ENCODE measurements at places on chromosomes 5 and 9. TPM values are rescaled to one million over a fixed set of nuclear protein-coding genes. Genes with fewer than 3 reads are reported as not detected.

The ADAMTS6 gene
- 0.54 TPM for total RNA-seq

The CARTPT gene
- total RNA-seq, result 0.60 TPM

The ENTPD8 gene
- not detected for total RNA-seq

The LSM11 gene
- 2.2 TPM for total RNA-seq

The UBAP1 gene
- total RNA-seq, result 64.4 TPM

The AIF1L gene
- 6.8 TPM for total RNA-seq

The C5orf46 gene
- not detected for total RNA-seq

The ERMP1 gene
- total RNA-seq, result 41.9 TPM

GRCh38 chr5:165956854-165957253 is 2334.6 kb upstream of the WWC1 start:
- H3K4me1 ChIP-seq, result no peaks in the 10 kb centered on the region
- H3K27ac ChIP-seq, result no peak overlapping the region
- no peak overlapping the region for H3K4me3 ChIP-seq
- H3K27me3 ChIP-seq, result no peaks in the 10 kb centered on the region
- H3K36me3 ChIP-seq, result no peaks in the 10 kb centered on the region

DNA sequence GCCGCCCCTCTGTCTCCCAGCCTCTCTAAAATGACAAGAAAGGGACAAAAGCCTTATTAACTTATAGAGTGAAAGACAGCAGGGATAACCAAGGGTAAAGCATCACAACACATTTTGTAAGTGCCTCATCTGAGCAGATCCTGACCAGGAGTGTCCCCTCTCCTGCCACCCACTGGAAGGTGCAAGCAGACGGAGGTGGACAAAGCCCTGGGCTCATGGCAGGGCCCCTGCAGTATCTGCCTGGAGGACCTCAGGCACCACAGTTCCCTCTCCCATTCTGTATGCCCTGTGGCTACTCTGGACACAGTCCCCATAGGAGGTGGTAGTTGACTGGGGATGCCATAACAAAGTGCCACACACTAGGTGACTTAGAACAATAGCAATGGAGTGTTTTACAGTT is 319.8 kb downstream of the GADD45G start:
- H3K27ac ChIP-seq, result peak overlapping the region; percentile 38
- no peak overlapping the region for H3K4me3 ChIP-seq
- H3K4me1 ChIP-seq, result peaks cover 12% of the 10 kb centered on the region
- no peaks in the 10 kb centered on the region for H3K36me3 ChIP-seq

DNA sequence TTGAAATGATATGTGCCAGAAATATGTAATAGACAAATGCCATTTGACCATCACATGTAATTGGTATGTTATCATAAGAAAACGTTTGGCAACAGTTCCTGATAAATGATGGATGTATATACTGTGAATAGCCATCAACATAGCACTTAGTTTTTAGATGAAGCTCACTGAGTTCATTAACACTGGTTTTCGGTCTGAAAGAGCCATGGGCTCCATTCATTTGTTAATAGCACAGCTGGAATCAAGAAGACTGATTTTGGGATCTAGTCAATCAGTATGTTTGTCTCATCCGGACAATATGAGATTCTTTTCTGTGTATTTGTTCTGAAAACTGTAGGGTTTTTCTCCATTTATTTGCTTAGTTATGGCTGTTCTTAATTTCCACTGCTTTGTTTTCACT is 413.5 kb upstream of the CLINT1 start:
- no peak for DNase-seq
- no peaks in the 10 kb centered on the region for H3K36me3 ChIP-seq
- H3K4me1 ChIP-seq, result no peaks in the 10 kb centered on the region
- H3K27me3 ChIP-seq, result no peaks in the 10 kb centered on the region
- H3K4me3 ChIP-seq, result no peak overlapping the region
- no peak overlapping the region for H3K27ac ChIP-seq

DNA sequence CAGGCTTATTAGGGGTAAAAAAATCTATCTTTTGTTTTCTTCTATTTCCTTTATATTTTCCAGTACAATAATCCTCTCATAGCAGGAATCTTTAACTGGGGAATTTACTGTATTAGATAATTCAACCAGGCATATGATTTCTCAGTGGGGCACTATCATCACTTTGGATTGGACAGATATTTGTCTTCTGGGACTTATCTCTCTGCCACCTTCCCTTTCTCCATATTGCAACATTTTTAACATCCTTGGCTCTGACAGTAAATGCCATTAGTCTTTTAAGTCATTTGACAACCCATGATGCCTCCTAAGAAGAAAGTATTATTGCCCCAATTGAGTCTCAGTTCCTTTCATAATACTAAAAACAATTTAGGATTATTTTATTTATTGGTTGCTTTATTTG is 304.1 kb downstream of the FGF10 start:
- no peak overlapping the region for H3K4me3 ChIP-seq
- no peak for DNase-seq
- no peaks in the 10 kb centered on the region for H3K36me3 ChIP-seq
- H3K27ac ChIP-seq, result no peak overlapping the region
- H3K4me1 ChIP-seq, result no peaks in the 10 kb centered on the region

DNA sequence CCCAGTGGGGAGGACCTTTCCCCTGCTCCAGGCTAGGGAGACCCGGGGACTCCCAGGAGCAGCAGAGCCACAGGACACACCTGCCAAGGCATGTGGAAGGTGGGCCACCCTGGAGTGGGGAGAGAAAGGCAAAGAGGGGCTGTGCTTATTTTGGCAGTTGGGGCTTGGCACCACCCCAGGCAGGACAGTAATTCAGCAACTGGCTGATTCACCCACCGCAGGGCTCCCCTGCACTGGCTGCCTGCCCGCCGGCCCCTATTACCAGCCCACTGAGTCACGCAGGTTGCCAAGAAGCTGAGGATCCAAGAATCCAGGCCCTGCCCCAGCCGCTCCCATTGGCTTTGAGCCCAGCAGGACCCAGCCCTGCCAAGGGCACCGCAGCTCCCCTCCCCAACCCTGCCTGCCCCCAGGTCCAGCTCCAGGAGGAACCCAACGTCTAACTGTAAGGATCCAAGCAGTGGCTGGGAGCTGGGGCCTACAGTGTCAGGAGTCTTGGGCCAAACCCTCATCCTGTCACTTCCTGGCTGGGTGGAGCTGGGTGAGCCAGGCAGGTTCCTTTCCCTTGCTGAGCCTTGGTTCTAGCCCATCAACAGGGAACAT is 14.2 kb upstream of the RALGDS start:
- peaks cover 57% of the 10 kb centered on the region for H3K4me1 ChIP-seq
- no peak overlapping the region for H3K4me3 ChIP-seq
- peak overlapping the region; percentile 49 for H3K27ac ChIP-seq
- no peaks in the 10 kb centered on the region for H3K27me3 ChIP-seq
- peak; percentile 84 for DNase-seq
- no peaks in the 10 kb centered on the region for H3K36me3 ChIP-seq

DNA sequence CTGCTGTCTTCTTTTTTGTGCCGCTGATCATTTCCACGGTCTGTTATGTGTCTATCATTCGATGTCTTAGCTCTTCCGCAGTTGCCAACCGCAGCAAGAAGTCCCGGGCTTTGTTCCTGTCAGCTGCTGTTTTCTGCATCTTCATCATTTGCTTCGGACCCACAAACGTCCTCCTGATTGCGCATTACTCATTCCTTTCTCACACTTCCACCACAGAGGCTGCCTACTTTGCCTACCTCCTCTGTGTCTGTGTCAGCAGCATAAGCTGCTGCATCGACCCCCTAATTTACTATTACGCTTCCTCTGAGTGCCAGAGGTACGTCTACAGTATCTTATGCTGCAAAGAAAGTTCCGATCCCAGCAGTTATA is 17.1 kb downstream of the F2R start:
- no peak overlapping the region for H3K4me3 ChIP-seq
- no peak overlapping the region for H3K27ac ChIP-seq
- DNase-seq, result no peak
- H3K4me1 ChIP-seq, result no peaks in the 10 kb centered on the region
- H3K27me3 ChIP-seq, result no peaks in the 10 kb centered on the region

DNA sequence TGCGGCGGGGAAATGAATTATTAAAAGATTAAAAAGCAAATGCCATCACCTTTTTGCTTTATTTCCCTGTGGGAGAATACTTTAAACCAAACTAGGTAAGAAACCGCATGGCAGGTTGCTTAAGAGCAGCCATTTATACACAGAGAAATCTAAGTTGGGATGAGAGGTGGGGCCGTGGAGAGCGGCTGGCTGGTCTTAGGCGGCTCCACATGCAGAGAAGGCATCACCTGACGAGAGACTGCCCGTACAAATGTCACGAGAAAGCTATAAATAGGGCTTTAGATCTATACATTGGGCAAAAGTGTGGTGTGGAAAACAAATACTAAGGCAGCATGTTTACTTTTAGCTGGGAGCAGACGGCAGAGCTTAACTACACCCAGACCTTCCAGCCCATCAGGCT is 39.4 kb downstream of the MED27 start:
- no peak overlapping the region for H3K4me3 ChIP-seq
- no peak for DNase-seq
- H3K27me3 ChIP-seq, result no peaks in the 10 kb centered on the region
- no peaks in the 10 kb centered on the region for H3K36me3 ChIP-seq

GRCh38 chr9:15882883-15883282 is 330.0 kb downstream of the CCDC171 start:
- H3K27me3 ChIP-seq, result no peaks in the 10 kb centered on the region
- no peak overlapping the region for H3K4me3 ChIP-seq
- H3K36me3 ChIP-seq, result no peaks in the 10 kb centered on the region

GRCh38 chr5:168874713-168875380 is 295.7 kb upstream of the PANK3 start:
- H3K4me1 ChIP-seq, result no peaks in the 10 kb centered on the region
- no peak for DNase-seq
- H3K27ac ChIP-seq, result no peak overlapping the region
- no peaks in the 10 kb centered on the region for H3K27me3 ChIP-seq

- H3K4me1 ChIP-seq, result peaks cover 22% of the 10 kb centered on the region
- peak; percentile 72 for DNase-seq
- H3K27me3 ChIP-seq, result no peaks in the 10 kb centered on the region
- H3K36me3 ChIP-seq, result no peaks in the 10 kb centered on the region
- H3K27ac ChIP-seq, result peak overlapping the region; percentile 99
Measured at GRCh38 chr9:129412814-129413536, 207.9 kb downstream of the C9orf50 start.

- no peaks in the 10 kb centered on the region for H3K27me3 ChIP-seq
- no peak overlapping the region for H3K27ac ChIP-seq
- no peak overlapping the region for H3K4me3 ChIP-seq
- H3K4me1 ChIP-seq, result no peaks in the 10 kb centered on the region
- DNase-seq, result no peak
Measured at GRCh38 chr5:94893412-94894135, 275.1 kb downstream of the SLF1 start.

DNA sequence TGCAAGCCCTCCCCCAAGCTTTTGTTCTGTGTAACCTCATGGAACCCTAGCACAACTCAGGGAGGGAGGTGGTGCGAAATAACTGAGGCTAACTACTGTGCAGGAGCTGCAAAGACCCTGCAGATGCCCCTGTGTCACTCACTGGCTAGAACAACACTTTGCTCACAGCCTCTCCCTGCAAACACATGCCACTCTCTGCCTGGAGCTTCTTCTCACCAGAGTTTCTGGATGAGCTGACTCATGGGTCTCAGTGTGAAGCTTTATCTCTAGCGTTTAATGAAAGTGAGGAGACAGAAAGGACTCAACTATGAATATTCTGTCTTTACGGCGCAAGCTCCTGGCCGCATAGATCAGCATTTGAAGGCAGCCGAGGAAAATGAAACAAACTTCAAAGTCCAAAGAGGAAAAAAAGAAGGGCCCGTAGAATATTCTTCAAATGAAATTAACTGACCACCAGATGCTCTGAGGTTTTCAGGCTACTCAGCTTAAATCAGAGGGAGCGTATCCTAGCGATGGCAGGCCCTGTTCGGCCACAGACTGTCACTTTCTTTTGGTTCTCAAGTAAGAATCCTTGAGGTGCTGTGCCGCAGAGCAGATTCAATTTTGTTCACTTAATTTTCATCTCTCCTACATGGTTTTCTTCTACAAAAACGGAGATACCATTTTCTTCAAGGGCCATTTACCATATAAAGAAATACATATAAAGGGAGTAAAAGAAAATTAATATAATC is 77.7 kb upstream of the TAS2R1 start:
- no peak overlapping the region for H3K27ac ChIP-seq
- DNase-seq, result no peak
- no peak overlapping the region for H3K4me3 ChIP-seq
- no peaks in the 10 kb centered on the region for H3K4me1 ChIP-seq
- H3K36me3 ChIP-seq, result no peaks in the 10 kb centered on the region

DNA sequence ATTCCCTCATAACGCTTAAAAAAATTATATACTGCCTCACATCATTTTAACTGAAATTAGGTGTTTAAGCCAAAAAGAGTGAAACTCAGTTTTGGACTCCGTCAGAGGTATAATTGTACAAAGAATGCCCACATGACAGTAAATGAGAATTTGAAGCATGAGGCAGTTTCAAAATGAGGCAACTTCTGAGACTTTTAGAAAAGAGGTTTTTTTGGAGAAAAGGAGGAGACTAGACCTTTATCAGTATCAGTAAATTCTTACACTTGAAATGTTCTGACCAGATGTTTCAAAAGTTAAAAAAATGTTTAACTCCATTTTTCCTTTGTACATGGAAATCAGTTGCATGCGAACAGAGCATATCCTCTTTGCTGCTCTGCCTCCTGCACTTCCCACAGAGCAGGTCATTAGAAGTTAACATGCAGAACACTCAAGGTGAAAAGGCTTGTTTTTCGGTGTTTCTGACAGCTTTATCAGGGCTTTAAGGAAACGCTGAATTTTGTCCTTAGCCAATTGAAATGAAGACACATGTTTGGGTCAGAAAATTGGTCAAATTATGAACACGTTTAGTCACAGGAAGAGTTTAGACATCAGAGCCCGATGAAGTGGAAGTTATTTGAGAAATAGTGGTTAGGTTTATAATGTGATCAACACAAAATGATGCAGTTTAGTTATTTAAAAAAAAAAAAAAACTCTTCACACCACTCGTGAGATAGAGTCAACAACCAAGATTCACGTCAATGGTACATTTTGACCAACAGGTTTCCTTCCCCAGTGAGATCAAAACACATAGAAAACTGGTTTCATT is 59.5 kb downstream of the PIK3R1 start:
- no peaks in the 10 kb centered on the region for H3K36me3 ChIP-seq
- H3K27ac ChIP-seq, result no peak overlapping the region
- DNase-seq, result no peak
- H3K27me3 ChIP-seq, result no peaks in the 10 kb centered on the region
- H3K4me3 ChIP-seq, result no peak overlapping the region

- H3K4me3 ChIP-seq, result no peak overlapping the region
- no peaks in the 10 kb centered on the region for H3K36me3 ChIP-seq
- no peaks in the 10 kb centered on the region for H3K27me3 ChIP-seq
- H3K4me1 ChIP-seq, result no peaks in the 10 kb centered on the region
- no peak overlapping the region for H3K27ac ChIP-seq
Measured at GRCh38 chr5:107196500-107197059, 474.2 kb downstream of the EFNA5 start.

GRCh38 chr9:88045686-88046085 is 71.4 kb upstream of the CDK20 start:
- H3K27ac ChIP-seq, result no peak overlapping the region
- no peaks in the 10 kb centered on the region for H3K27me3 ChIP-seq
- H3K4me1 ChIP-seq, result no peaks in the 10 kb centered on the region
- no peak for DNase-seq
- H3K36me3 ChIP-seq, result no peaks in the 10 kb centered on the region

GRCh38 chr9:5845157-5845531 is 12.2 kb upstream of the ERMP1 start:
- H3K27me3 ChIP-seq, result no peaks in the 10 kb centered on the region
- no peak overlapping the region for H3K4me3 ChIP-seq
- no peaks in the 10 kb centered on the region for H3K4me1 ChIP-seq
- H3K36me3 ChIP-seq, result no peaks in the 10 kb centered on the region
- H3K27ac ChIP-seq, result no peak overlapping the region
